ENCODE measurements at places on chromosomes 2 and 18.

GRCh38 chr2:159381574-159381973, 95.1 kb upstream of the WDSUB1 start:
- DNase-seq: no peak

GRCh38 chr18:74114116-74114515, 33.5 kb downstream of the FBXO15 start:
- DNase-seq: no peak

DNA sequence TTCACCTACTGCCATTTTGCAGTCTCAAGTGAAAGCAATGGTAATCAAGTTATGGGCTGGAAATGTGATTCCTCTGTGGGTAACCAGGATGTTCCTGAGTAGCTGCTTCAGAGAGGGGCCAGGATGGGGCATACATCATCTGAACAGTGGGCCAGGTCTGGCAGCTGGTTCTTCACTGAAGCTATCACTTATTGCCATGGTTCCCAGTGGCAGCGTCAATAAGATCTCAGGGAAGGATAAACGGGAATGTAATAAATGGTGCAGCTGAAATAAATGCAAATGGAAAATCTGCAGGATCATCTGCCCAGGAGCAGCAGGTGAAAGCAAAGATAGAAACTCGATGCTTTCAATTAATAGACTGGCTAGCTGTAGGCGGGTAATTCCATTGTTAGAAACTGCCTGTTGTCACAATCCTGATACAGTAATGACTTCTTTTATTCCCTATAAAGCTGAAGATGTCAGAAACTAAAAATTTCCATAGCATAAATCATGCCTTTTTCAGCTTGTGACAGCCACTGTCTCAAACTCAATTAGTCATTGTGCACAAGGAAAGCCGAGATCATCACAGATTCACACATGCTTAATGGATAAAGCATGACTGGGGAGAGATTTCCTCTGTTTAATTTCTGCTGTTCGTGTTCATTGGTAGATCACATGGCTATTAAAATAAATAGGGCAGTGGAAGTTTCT, 56.2 kb upstream of the CCDC85A start:
- DNase-seq: no peak

DNA sequence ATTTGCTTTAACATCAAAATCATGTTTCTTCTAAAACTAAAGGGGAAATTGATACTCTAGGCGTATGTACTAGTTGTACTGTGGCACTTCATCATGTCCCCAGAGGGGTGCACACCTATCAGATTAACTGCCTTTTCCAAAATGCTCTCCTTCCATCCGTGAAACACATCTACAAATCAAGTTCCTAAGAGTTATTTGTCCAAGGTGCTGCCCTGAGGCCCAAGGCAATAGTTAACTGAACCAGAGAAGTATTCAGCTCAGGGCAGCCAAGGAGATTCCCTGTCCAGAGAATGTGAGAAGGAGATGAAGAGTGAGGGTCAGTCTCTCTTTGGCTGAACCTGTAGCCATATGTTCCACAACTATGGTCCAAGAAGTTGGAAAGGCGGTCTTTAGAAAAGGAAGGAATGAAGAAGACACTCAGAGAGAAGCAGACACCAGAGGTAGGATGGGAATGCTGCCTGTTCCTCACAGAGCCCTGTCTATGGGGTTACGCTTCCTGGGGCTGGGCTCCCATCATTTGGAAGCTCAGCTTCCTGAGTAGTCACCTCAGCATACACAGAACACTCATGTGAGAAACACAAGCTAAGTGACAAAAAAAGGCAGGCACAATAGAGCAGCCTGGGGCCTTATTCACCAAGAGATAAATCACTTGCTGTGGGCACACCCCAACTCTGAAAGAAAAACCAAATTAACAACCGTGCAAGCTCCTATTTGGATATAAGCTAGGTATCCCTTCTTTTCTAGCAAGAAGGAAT, 55.6 kb downstream of the ANKRD44 start:
- DNase-seq: no peak

DNA sequence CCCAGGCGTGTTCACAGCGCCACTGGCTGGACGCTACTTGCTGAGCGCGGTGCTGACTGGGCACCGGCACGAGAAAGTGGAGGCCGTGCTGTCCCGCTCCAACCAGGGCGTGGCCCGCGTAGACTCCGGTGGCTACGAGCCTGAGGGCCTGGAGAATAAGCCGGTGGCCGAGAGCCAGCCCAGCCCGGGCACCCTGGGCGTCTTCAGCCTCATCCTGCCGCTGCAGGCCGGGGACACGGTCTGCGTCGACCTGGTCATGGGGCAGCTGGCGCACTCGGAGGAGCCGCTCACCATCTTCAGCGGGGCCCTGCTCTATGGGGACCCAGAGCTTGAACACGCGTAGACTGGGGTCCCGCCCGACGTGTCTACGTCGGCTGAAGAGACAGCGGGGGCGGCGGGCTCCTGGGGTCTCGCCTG, 891 bp upstream of the KHK start:
- peak; percentile 19 for DNase-seq

- DNase-seq: no peak
Observed at GRCh38 chr18:69885841-69886531, 61.7 kb downstream of the CD226 start.

- DNase-seq: no peak
Observed at GRCh38 chr2:173922068-173922467, 43.1 kb downstream of the SP3 start.

GRCh38 chr2:134668821-134669220, 50.0 kb downstream of the TMEM163 start:
- DNase-seq: no peak

DNA sequence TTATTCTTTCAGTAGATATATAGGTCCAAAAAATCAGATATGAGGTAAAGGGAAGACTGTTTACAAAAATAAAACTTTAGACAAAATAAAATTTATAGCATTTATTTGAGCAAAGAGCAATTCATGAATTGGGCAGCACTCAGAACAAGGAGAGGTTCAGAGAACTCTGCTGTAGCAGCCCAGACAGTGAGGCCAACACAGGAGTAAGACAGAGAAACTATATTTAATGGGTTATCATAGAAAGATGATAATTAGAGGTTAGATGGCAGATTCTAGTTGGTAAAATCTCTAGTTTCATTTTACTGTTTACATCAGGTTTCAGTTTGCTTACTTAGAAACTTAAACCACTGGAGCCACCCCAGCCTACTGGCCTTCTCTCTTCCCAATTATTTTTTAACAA, 30.1 kb upstream of the SP140L start:
- DNase-seq: no peak

GRCh38 chr18:39215920-39216319, 1650.3 kb upstream of the CELF4 start:
- no peak for DNase-seq

DNA sequence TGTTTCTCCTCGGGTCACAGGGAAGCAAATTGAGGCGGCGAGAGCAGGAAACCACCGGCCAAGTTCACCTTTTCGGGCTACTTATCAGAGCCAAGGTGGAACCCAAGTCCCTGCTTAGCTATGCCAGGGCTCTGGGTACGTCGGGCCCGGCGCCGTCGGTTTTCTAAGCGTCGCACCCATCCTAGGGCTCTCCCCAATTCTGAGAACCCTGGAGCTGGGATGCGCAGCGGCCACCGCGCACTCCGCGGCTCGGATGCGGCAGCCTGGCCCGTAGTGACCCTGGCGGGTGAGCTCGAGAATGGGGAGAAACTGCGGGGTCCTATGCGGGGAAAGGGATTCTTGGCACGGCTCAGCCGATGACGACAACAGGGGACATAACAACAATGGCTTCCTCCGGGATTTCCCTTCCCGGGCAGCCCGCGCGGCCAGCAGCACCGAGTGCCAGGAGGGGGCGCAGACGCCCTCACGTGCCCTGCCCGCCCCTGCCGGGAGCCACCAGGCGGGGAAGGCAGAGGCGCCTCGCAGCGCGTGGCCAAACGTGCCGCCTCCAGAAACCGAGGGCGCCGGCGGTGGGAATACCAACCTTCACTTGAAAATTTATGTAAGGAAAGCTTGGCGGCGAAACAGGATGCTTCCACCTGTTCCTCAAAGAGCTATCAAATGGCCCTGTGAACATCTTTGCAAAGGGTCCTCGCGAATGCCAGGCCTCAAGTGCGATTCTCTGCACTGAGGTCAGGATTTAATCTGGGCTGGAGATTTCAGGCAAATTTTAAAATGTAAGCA, 2.1 kb upstream of the SLC30A3 start:
- DNase-seq: no peak

- DNase-seq: no peak
Observed at GRCh38 chr2:120401275-120402066, 55.5 kb downstream of the INHBB start.

- DNase-seq: no peak
Observed at GRCh38 chr2:37689751-37690150, 18.3 kb upstream of the CDC42EP3 start.

GRCh38 chr2:58514252-58514651, 273.1 kb upstream of the FANCL start:
- no peak for DNase-seq

DNA sequence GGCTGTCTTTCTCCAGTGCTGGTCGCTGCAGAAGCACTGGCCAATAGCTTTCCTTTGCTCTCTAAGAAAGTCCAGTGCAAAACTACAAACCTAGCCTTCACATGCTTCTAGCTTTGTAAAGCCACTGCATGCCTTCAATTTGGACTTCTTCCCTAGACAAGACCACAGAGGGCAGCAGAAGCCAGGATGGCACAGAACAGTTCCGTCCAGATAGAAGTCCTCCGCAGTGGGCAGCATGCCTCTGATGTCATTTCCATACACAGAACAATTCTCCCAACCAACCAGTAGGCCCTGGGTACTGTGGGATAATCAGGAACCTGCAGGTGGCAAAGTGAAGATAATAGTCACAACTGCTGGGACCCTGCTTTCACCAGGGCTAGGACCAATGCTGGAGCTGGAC, 3.3 kb downstream of the ST6GAL2 start:
- no peak for DNase-seq

- DNase-seq: no peak
Observed at GRCh38 chr2:64273524-64274398, 129.5 kb upstream of the PELI1 start.

Measured in stimulated activated CD4-positive, alpha-beta T cell treated with anti-CD3 and anti-CD28 coated beads, TNF-alpha, amount 100 ng/mL, for 4 hours (primary cell).